ENCODE measurements at places on chromosomes 4 and X.

DNA sequence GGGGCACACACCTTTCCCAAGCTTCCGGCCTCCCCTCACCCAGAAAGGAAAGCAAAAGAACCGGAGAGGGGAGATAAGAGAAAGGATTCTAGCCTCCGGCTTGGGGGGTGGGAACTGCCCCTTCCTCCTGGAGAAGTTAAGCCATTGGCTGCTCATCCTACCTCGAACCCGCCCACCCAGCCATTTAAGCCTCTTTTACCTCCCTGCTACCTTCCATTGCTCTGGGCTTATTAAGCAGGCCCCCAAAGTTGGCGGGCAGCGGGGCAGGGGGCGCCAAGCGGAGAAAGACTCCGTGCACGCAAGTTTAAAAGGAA is 2.3 kb downstream of the MAML3 start:
- DNase-seq: no peak

DNA sequence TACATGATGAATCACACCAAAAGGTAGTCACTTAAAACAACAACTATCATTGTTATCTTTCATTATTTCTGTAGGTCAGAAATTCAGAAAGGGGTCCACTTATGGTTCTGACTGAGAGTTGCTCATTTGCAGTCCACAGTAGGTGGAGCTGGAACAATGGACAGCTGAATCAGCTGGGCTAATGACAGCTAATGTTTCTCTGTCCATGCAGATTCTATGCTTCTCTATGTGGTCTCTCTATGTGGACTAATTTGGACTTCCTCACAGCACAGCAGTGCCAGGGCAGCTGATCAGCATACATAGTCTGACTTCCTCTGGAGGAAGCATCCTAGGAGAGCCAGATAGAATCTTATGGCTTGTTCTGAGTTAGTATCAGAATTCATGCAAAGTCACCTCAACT is 131.7 kb upstream of the INTU start:
- DNase-seq: no peak

GRCh38 chr4:109185548-109185947 is 116.9 kb downstream of the COL25A1 start:
- DNase-seq: no peak

- no peak for DNase-seq
Measured at GRCh38 chr4:8840006-8840793, 31.4 kb downstream of the HMX1 start.

DNA sequence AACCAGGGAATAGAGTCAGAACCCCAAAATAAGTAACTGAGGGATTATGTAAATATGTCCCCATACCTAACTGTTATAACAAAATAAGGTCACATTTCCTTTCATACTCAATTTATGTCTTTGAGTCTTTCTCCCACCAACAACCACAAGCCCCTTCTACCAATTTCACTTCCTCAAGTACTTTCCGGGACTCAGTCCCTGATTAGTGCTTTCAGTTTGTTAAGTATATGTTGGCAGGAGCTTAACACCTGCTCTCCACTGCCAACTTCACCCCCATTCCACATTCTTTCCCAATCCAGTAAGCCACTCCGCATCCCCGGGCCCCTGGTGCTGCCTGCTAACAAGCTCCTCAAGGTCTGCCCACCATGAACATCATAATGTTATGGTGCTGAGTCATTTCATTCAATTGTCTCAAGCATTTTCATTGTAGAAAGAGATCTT is 71.3 kb upstream of the SPRY1 start:
- DNase-seq: no peak

- DNase-seq: no peak
Measured at GRCh38 chr4:44912980-44913379, 186.6 kb upstream of the GNPDA2 start.

GRCh38 chr4:80608281-80608980 is 272.9 kb downstream of the CFAP299 start:
- peak; percentile 10 for DNase-seq

DNA sequence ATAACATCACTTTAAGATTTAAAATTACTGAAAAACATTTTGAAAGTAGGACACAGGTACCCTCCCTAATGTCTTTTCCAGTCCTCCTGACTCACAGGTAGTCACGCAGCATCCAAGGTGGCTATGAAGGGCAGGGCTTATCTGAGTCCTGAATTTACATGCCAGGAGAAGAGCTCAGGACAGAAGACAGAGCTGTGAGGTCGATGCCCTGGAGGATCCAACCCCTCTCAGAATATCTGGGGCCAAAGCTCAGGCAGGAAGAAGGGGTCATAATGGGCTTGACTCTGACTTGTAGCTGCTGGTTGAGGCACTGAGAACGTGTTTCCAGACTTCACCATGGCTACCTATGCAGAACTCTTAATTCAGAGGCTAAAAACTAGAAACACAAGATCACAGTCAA is 177.5 kb downstream of the AASDH start:
- DNase-seq: no peak

- DNase-seq: no peak
Measured at GRCh38 chr4:10385994-10386394, 71.2 kb downstream of the ZNF518B start.
